Muscle of arm (tissue), 14 donors: ENCODE measurements at places on chromosomes 4 and X. TPM values are rescaled to one million over a fixed set of nuclear protein-coding genes. Genes with fewer than 3 reads are reported as not detected.
A peak's percentile ranks its signal among the peaks of the same experiment; 100 is the strongest.

Gene TEC
- polyA plus RNA-seq = 0.97 TPM

Gene CLCN5
- 107 TPM for polyA plus RNA-seq

Gene GASK1B
- 59.3 TPM for polyA plus RNA-seq

Gene CENPVL2
- not detected for polyA plus RNA-seq

Gene IL15
- polyA plus RNA-seq = 12.7 TPM

Gene POLA1
- polyA plus RNA-seq = 17.8 TPM

Gene NOX1
- polyA plus RNA-seq = 0.07 TPM

Gene CDKL2
- polyA plus RNA-seq = 0.18 TPM

DNA sequence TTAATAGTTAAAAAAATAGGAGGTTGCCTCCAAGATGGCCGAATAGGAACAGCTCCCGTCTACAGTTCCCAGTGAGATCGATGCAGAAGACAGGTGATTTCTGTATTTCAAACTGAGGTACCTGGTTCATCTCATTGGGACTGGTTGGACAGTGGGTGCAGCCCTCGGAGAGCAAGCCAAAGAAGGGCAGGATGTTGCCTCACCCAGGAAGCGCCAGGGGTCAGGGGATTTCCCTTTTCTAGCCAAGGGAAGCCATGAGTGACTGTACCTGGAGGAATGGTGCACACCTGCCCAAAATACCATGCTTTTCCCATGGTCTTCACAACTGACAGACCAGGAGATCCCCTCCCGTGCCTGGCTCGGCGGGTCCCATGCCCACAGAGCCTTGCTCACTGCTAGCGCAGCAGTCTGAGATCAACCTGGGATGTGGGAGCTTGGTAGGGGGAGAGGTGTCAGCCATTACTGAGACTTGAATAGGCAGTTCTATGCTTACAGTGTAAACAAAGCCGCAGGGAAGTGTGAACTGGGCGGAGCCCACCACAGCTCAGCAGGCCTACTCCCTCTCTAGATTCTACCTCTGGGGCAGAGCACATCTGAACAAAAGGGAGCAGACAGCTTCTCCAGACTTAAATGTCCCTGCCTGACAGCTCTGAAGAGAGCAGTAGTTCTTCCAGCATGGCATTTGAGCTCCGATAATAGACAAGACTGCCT, 47.5 kb downstream of the PPA2 start:
- no peak for DNase-seq

- no peak for DNase-seq
Measured at GRCh38 chr4:87570290-87570805, 38.0 kb upstream of the DSPP start.

DNA sequence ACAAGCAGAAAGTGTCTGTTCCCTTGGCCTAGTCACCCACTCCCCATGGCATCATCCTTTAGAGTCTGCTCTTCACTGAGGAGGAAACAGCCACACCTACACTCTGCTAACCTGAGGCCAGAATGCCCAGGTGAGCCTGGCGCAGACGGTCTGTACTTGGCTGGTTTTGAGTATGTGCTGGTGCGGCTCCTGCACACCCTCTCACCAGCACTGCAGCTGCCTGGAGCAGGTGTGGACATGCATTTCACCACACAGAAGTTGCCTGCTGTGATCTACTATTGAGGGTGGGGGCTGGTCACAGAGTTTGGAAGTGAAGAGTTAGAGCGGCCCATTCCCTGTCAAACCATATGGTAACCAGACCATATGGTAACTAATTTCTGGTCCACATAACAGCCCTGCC, 39.5 kb downstream of the KANTR start:
- DNase-seq = no peak

DNA sequence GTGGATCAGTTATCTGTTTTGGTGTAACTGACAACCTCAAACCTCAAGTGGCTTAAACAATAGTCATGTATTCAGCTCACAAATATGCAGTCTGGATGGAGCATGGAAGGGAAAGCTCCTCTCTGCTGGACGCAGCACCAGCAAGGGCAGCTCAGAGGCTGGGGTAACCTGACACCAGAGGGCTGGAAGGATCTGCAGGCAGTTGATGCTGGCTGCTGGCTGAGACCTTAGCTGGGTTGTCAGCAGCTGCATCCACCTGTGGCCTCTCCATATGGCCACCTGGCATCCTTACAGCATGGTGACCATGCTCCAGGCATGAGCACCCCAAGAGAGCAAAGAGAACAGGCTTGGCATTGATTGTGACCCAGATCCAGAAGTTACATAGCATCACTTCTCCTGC, 46.7 kb downstream of the ENPP6 start:
- peak; percentile 38 for DNase-seq

GRCh38 chrX:40012868-40013265, 84.9 kb downstream of the BCOR start:
- DNase-seq = peak; percentile 37

GRCh38 chr4:78332976-78333375, 218.6 kb upstream of the ANXA3 start:
- no peak for DNase-seq

DNA sequence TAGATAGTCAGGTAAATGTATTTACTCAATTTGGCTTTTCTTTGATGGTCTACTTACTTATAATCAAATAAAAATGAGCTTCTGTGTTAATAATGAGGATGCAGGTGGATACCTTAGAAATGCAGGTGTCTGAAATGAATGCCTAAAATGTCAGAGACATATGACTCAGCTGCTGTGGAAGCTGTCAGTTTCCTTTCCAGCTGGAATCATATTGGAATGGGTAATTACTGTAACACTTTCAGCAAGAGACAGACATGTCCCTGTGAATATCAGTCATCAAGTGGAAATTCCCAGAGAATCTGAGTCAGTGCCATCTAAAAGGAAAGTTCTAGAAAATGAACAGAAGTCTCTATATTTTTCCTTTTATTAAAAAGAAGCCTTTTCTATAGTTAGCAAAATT, 783.0 kb upstream of the AADAT start:
- no peak for DNase-seq

DNA sequence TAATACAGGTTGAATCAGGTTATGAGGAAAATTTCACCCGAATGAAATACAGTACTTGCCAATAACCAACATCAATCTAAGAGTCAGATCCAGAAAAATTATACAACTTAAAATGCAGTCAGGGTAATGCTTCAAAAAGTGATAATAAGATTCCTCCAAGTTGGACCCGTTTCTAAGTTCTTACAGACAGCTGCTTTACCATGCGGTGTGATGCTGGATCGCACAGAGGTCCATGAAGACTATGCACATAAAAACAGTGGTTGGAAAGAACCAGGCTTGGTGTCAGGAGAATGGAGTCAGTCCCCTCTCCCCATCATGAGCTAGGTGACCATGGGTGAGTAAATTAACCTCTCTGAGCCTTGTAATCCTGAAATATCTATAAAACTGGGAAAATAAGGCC, 261.3 kb downstream of the QDPR start:
- DNase-seq = no peak

DNA sequence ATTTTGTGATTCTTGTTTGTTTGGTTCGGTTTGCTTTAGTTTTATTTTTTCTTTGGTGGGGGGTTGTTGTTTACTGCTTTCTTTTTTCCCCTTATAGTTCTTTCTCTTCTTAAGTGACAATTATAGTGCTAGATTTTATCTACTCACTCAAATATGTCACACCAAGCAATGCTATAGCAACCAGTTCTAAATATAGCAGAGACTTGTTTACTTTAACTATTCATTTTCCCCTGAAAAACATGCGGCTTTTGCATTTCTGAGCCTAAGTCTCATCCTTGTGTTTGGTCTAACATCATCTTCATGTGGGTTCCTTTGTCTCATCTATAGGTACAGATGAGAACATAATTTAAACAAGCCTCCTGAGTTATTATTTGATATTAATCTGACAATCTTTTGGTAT, 676.6 kb downstream of the FAT4 start:
- DNase-seq = no peak

GRCh38 chr4:143539670-143540023, 26.1 kb downstream of the SMARCA5 start:
- DNase-seq = no peak

GRCh38 chr4:5980436-5981155, 37.6 kb downstream of the C4orf50 start:
- DNase-seq = no peak

DNA sequence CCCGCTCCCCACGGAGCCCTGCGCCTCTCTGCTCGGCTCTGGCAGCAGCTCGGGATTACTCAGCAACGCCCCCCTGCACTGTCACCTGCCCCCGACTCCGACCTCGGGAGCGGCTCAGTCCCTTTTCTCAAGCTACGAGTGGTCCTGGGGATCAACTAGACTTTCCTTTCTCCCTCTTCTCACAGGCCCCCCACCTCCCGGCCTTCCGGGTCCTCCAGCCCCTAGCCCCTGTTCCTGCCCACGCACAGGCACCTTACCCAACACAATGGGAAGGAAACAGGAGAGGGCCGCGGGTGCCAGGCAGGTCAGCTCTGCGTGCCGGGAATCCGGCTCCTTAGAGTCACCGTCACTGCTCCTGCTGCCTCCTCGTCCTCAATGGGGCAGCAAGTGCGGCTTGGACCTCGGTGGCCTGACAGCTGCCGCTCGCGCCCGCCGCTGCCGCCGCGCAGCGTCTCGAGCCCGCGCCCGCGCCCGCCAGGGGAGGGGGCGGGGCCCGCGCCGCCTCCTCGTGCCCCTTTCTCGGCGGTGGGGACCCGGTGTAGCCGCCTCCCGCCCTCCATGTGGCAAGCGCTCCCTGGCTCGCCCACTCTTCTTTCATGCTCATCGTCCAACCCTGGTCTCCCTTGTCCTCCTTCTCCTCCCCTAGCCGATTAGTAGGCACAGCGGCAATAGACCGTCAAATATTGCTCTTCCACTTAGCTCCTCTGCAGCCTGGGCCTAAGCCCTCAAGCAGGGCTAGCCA, at the start of gene RAB9B:
RAB9B (minus strand) TSS at position 455 of the 742 bp plus-strand sequence. CDS start 6,473 bp downstream, outside the sequence.
- no peak for DNase-seq

GRCh38 chr4:129239088-129239487, 143.1 kb downstream of the C4orf33 start:
- DNase-seq = peak; percentile 7

DNA sequence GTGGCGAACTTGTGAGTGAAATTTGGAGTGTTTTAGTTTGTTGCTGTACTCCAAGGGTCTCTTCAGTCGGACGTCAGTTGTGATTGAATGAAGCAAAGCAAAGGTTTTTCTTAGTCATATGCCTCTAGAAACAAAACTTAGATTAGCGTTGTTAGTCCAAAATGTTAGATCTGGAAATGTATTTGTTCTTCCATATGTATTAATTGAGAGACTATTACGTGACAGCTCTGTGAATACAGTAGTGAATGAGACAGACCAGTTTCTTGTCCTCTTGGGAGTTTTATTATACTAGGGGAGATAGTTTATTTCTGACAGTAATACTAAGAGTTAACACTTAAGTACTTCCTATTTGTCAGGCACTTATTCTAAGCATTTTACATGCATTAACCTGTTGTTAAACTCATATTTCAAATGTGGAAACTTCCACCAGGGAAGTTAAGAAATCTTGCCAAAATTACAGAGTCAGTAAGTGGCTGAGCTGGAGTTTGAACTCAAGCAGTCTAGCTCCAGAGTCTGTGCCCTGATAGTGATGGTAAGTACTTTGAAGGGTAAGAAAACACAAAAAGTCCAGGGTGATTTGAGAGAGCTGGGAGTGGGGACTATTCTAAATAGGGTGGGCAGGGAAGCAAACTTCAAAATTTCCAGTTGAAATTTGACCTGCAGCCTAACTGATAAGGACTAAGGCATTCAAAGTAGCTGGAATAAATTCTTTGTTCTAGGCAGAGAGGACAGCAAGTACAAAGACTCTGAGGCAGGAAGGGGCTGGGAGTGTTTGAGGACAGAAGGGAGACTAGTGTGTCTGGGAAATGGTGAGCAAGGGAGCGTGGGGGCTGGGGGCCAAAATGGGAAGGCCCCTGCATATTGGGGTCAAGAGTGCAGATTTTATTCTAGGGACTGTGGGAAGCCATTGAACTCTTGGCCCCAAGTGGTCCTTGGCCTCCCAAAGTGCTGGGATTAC, 17.0 kb downstream of the ADD1 start:
- no peak for DNase-seq

- no peak for DNase-seq
Measured at GRCh38 chr4:90103991-90104390, 23.2 kb upstream of the CCSER1 start.

DNA sequence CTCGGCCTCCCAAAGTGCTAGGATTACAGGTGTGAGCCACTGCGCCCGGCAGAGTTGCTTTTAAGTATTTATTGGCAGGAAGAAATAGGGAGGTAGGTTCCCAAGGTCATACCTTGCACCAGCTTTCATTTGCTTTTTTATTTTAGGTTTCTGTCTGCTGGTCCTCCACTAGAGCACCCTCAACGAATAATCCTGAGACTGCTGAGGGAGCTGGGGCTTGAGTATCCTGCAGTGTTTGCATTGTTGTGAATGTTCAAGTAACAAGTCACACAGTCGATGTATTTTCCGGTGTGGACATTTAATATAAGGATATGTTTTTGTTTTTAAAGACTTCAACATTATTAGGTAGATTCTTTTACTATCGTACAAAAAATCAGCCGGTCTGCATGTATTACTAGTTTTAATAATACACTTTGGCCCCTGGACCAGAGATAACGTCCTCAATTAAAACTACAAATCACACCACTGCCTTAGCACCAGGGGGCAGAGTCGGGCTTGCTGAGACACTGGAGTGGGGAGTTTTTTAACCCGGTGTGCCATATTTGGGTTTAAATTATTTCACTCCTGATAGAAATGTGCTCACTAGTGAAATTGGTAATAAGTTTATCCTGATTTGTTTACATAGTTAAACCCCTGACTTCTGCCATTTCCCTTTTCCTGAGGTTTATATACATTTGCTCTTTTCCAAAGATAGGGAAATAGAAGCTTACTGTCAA, 11.6 kb downstream of the SMIM20 start:
- DNase-seq = peak; percentile 27

DNA sequence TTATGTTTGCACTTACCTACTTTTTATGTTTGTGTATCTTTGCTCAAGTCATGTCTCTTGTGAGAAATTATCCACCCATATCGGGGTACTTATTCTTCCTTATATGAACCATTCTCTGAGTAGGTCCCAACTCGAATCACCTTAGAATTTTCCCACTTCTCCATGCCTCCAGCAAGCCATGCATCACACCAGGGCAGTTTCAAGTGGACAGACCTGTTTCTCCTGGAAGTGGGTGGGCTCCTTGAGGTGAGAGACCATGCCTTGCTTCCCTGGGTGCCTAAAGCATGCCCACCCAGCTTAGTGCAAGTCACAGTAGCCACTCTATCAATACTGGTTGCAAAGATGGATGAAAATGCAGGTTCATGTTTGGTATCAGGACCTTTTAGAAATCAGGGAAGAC, 187.2 kb downstream of the KIT start:
- no peak for DNase-seq

- peak; percentile 9 for DNase-seq
Measured at GRCh38 chrX:134460862-134461220, 876 bp downstream of the HPRT1 start.

DNA sequence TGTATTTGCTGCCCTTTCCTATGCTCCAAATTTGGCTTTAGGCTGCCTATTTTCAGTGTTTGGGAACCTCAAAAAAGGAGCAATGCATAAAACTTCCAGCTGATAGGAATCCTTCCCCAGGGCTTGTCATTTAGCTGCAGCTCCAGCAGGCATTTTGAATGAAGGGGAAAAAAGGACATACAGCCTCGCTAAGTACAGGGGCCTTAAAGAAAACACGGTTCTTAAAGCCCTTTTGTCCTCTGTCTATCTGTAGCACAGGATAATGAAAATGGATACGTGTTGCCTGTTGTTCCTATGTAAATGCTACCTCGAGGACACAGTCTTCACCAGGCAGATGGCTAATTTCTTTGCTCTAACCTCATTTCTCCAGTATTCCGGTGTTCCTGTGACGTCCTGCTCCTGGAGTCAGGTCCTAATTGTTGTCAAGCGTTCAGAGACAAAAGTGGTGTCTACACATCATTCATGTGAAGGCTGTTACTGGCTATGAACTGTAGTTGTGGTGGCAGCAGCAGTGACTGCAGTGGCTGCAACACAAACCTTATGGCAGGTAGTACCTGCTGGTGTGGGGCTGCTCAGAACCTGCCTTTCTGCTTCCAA, 117.4 kb downstream of the MGST2 start:
- DNase-seq = no peak
